ENCODE measurements at places on chromosomes 5 and 9.

DNA sequence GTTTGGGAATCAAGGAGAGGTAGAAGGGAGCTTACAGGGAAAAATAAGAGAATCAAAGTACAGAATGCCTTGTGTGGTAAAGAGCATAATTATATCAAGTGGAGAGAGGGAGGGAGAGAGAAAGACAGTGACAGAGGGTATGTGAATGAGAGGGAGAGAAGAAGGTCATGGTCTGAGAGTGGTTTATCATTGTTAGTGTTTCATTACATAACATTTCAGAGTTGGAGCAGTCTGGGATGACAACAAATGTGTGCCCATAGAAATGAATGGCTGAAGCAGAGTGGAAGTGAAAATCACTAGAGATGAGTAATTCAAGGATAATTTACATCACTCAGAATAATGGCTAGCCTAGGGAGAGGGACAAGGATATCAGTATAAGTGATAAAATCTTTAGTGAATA, 799.2 kb downstream of the TLE1 start:
- DNase-seq: no peak

- DNase-seq: no peak
These were observed 33.1 kb downstream of the FYB1 start for GRCh38 chr5:39186289-39186688.

GRCh38 chr5:56359809-56360685, 126.9 kb upstream of the ANKRD55 start:
- no peak for DNase-seq

GRCh38 chr9:133737071-133737773, 930 bp downstream of the SARDH start:
- DNase-seq: peak; percentile 48

GRCh38 chr5:115963566-115963965, 1.3 kb downstream of the LVRN start:
- no peak for DNase-seq

DNA sequence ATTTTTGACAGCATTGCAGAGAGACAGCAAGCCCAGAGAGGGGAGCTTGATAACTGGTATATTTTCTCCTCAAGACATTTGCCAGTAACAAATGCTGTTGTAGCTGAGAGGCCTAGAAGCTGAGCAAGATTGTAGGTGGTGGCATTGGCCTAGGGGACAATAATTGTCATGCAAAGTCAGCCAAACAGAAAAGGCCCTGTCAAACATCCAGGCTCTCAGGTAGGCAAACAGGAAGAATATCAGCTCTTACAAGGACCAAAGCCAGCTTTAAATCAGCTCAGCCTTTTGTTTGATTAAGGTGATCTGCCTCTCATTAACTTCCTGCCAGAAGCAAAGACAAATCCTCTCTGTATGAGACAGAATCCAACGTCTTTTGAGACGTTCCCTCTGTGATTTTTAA, 29.7 kb upstream of the BARX1 start:
- no peak for DNase-seq

DNA sequence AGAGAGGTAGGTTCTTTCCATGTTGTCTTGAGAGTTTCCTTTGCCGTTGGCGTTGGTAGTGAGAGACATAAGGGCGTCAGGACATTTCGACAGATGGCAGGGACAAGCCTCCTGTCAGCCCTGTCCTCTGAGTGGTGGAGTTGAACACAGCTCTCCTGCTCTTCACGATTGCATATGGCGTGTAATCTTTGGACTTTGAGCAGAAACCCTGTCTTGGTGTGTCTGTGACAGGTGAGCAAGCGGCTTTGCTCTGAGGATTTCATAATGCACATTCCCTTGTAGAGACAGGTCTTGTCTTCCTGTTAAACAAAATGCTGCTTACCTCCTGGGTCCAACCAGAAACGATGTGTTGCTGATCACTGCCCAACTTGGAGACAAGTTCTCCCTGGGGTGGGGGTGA, 146.5 kb downstream of the NXNL2 start:
- no peak for DNase-seq

DNA sequence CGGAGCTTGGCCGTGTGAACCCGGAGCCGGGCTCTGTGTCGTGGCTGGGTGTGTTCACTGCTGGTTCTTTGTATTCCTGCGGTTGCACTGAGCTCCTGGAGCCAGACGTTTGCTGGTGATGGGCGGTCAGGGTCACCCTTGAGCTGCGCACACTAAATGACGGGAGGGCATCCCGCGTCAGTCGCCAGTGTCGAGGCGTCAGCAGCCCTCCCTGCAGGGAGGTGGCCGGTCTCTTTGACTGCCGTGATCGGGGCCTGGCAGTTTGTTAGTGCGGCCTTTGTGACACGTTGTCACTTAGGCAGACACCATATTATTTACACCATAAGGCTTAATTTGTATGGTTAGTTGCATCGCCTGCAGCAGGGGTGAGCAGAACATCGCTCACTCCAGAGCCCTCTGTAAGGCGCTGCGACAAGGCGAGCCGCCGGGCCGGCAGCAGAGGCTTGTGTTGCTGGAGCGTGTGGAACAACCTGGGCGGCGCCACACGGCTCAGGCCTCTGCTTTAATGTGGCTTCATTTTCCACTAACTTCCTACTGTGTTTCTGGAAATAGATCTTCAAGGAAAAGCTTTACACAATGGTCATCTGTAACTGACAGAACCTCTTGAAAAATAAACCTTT, 8.3 kb downstream of the NDUFS6 start:
- DNase-seq: no peak

DNA sequence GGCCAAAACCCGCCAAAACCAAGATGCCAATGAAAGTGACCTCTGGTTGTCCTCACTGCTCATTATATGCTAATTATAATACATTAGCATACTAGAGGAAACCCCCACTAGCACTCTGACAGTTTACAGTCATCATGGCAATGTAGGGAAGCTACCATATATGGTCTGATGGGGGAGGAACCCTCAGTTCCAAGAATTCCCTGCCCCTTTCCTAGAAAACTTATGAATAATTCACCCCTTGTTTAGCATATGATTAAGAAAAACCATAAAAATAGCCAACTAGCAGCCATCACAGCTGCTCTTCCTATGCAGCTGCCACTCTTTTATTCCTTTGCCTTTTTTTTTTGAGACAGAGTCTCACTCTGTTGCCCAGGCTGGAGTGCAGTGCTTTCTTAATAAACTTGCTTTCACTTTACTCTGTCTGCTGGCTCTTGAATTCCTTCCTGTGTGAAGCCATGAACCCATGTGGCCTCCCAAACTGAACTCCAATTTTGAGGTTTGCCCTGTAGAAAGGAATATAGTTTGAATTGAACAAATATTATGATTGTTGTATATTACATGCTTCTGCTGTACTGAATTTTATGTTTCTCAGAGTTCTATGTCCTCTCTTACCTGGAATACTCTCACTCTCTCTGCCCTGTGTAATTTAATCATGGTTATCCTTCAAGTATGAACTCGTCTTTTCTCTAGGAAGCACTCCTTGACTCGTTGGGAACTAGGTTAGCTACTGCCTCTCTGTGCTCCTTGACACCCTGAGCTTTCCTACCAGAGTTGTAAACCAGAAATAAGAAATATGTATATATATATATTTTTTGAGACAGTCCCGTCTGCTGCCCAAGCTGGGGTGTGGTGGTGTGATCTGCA, 59.8 kb downstream of the KIAA1958 start:
- no peak for DNase-seq

DNA sequence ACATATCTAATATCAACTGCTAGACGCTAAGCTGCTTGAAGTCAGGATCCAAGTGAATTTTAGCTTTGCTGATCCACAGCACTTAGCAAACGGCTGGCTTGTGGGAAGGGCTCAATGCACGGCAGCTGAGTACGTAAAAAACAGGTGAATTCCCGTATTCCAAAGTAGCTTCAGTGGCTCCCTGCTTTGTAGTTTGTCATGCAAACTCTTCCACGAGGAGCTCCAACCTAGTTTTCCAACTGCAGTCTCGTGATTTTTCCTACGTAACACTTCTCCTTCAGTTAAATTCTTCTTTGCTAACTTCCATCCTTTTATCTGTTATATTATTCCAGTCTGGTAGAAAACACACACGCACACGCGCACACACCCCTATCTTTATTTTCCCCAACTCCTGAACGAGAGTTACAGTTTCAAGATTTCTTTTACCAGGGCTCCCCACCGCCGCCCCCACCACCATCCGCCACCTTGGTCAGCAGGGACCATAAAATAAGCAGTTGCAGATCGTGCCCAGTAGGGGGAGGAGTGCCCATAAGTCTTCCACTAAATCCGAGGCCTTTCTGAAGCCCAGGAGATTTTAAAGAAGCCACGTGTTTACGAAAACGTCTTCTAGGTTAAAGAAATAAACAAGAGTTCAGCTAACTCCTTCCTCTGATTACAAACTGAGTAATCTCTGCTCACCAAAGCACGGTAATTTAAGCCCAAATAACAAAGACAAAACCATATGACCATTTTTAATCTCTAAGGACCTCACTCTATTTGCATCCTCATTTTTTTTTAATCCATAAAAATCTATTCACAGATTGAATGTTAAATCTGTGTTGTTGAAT, 34.8 kb upstream of the TRIO start:
- peak; percentile 68 for DNase-seq

DNA sequence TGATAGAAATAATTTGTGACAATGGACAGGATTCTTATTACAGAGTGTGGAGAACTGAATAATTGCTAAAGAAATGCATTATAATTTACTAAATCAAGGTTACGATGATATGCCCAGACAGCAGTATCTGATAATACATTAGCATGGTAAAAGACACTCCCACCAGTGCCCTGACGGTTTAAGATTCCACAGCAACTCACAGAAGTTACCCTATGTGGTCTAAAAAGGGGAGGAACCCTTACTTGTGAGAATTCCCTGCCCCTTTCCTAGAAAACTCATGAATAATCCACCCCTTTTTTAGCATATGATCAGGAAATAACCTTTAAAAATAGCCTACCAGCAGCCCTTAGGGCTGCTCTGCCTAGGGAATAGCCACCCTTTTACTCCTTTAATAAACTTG, 244.7 kb upstream of the SLC24A2 start:
- no peak for DNase-seq

DNA sequence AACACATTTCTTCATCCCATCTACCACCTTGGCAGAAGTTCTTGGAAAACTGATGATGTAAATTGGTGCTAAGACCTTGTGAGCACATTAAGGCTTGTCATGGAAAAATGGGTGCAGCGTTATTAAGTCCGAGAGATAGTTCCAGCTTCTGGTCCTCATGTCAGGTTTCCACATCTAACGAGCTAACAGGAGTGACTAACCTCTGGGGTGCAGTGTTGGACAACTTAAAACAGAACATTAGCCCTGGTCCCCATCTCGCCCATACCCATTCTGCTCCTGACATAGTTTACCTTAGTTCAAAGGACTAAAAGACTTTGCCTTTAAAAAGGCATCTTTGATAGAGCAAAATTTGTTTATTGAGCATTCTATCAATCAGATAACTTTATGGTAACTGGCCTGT, 128.0 kb downstream of the SLC1A3 start:
- no peak for DNase-seq

GRCh38 chr5:1187234-1187949, 14.0 kb upstream of the SLC6A19 start:
- no peak for DNase-seq

GRCh38 chr9:71183251-71183650, 61.8 kb upstream of the TRPM3 start:
- DNase-seq: no peak

GRCh38 chr9:530681-531080, 310.8 kb upstream of the DMRT1 start:
- no peak for DNase-seq

- DNase-seq: no peak
These were observed 62.8 kb upstream of the SUB1 start for GRCh38 chr5:32522429-32523143.

GRCh38 chr9:124780060-124780756, 3.3 kb downstream of the OLFML2A start:
- DNase-seq: no peak

- DNase-seq: no peak
These were observed 112.4 kb downstream of the INVS start for GRCh38 chr9:100211476-100211875.

- DNase-seq: no peak
These were observed 166.6 kb downstream of the CDK5RAP2 start for GRCh38 chr9:120413121-120414048.

GRCh38 chr5:170132269-170132975, 26.7 kb downstream of the FOXI1 start:
- DNase-seq: no peak

GRCh38 chr5:138032028-138032571, 779 bp downstream of the FAM13B start:
- no peak for DNase-seq

GRCh38 chr5:146751781-146752401, 126.7 kb downstream of the PPP2R2B start:
- DNase-seq: no peak

DNA sequence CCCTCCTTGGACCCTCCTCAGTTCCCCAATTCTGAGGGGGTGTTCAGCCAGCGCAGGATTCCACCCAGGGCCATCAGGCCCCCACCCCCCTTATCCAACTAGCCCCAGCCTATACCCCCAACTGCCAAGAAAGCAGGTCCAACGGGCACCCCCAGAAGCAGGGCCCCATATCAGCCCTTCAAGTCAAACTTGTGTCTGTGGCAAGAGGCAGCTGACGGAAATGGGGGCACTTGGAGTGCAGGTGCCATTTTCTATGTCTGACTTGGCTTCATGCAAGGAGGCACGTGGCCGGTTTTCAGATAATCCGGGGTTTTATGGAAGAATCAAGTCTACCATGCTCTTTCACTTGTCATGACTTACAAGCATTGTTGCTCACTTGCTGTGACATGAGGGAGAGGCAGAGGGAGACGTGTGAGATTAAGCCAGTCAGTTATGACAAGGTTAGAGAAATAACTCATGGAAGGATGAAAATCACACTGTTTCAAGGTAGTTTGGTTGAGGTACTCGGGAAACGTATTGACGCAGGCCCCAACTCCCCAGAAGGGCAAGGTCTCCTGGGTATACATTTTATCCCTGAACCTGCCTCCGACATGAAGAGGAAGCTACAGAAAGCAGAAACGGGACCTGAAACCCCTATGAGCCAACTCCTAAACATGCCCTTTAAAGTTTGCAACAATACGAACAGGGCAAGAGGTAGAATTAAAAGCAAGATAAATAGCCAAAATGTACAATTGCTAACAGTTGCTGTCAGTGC, 26.5 kb upstream of the CLPTM1L start:
- DNase-seq: no peak

DNA sequence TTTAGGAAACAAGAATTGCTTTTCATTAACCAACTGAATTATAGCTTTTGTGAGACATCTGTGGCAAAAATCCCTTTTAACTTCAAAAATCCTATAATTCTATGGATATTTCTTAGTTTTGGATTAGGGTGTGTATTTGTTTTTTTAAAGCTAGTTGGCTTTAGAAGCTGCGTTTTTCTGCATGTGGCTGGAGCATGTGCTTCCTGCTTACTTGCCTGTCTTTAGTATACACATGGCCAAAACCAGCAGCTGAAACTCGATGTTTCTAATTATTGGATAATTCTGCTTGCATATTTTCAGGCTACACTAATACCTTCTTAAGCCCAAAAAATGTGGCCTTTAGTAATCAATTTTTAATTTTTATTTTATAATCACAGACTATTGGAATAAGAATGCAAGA, 8.9 kb downstream of the RECK start:
- no peak for DNase-seq

Data from BE2C (cell line).